ENCODE measurements at places on chromosomes 6 and 20.
A peak's percentile ranks its signal among the peaks of the same experiment; 100 is the strongest.

GRCh38 chr6:2756241-2756640 lies 5.5 kb upstream of the MYLK4 start:
- no peak for DNase-seq

DNA sequence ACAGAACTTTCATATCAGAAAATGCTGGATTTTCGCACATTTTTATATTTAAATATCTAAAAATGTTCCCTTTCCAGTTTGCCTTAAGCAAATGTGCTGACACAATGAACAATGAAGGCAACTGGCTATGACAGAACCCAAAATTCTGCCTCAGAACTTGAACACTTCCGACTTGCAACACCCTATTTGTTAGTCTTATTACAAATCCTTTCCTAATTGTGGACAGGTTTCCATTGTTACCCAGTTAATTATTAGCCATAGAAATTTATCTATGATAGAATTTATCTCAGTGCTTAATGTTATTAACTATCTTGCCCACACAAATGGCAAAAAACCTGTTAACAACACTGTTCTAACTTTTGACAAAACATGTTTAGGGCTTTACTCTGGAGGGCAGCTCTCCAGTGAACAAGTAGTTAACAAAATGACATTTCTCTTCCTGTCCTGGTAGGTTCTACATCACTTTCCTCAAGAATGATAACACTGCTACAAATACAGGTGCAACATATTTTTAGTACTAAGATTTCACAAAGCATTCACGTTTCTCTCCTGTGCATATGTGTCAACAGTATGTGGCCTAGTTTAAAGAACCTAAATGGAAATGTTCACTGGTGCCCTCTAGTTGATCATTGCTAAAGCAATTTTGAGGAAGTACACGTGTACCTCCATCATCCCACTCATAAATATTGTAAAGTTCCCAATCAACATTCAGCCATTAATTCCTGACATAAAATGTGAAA lies 58.4 kb downstream of the HIVEP2 start:
- no peak for DNase-seq

- DNase-seq, result no peak
These were observed 95.3 kb upstream of the MAN1A1 start for GRCh38 chr6:119444642-119445557.

DNA sequence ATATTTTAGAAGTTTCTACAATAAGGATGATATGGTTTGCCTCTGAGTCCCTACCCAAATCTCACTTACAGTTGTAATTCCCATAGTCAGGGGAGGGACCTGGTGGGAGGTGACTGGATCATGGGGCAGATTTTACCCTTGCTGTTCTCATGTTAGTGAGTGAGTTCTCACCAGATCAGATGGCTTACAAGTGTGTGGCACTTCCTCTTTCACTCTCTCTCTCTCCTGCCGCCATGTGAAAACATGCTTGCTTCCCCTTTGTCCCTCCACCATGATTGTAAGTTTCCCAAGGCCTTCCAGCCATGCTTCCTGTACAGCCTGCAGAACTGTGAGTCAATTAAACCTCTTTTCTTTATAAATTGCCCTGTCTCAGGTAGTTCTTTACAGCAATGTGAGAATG lies 527.5 kb upstream of the ID4 start:
- no peak for DNase-seq

GRCh38 chr6:81138236-81138635 lies 614.2 kb downstream of the TENT5A start:
- DNase-seq, result no peak

DNA sequence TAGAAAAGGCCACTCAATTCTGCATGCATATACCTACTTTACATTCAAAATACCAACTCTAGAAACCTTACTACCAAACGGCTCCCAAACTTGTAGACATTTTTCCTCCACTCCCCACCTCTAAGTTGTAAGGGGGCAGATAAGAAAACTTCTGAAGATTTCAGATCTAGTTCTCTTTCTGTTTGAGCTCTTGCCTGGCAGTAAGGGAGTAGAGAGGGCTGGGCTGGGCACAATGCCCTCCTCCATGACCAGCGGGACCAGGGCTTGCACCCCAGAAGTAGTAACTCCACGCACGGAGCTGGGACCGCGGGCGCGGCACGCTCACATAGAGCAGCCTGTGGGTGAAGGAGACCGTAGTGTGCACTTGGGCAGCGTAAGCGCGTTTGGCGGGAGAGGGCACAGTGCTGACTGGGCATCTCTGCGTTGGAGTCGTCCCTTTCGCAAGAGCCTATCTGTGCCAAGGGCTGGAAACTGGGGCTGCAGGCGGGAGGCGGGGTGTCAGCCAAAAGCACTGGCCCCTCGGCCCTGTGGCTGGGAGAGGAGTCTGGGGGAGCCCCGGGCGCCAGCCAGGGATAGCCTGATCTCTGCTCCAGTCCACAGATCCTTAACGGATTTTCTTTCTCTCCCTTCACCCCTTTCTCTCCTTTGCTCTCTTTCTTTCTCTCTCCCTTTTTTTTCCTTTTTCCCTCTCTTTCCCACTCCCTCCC lies 32.4 kb downstream of the PHACTR1 start:
- DNase-seq, result no peak

DNA sequence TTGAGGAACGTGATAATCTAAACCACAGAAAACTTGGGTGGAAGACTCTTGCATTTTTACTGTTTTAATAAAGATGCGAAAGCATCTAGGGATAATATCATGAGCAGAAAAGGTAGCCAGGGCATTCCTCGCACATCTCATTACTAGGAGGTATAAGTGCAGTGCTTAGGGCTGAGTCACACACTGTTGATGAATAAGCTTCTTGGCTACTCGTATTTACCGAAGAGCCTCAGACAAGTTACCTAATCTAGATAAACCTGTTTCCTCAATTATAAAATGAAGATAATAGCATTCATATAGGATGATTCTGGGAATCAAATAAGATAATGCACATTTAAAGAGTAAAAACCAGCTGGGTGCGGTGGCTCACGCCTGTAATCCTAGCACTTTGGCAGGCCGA lies 780 bp upstream of the KIAA0319 start:
- no peak for DNase-seq

GRCh38 chr6:157020881-157021343 lies 243.7 kb downstream of the ARID1B start:
- peak; percentile 55 for DNase-seq

GRCh38 chr6:22392711-22393110 lies 95.9 kb upstream of the PRL start:
- DNase-seq, result no peak

DNA sequence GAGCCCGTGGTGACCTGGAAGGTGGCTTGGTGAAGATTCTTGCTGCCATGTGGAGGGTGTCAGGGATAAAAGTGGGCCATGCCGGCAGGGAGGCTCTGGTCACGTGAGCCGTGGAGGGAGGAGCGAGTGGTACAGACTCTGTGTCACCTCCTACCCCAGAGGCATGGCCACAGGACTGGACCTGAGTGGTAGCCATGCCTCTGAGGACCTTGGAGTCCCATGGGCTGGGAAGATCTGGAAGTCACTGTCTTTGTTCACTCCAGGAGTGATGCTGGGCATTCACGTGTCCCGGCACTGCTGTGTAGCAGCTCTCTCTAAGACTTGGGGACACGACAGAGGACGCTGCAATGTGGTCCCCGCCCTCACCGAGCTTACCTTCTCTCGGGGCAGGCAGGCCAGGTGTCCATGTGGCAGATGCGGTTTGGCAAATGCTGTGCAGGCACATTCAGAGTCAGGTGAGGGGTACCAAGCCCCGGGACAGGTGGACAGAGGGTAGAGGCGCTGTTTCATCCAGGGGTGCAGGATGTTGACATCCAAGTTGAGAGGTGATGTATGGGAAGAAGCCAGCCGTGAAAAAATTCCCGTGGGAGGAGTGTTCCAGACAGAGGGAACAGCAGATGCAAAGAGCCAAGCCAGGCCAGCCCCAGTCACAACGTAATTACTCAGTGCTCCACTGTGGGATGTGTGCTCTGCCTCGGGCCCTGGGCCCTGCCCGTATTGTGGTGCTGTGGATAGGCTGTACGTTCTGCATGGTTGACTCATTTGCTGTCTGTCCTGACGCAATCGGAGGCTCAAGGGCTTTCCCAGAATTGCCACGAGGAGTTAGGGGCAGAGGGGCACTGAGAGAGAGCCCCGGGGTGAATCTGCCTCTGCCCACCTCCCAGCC lies 307.8 kb downstream of the TAF4 start:
- no peak for DNase-seq

GRCh38 chr6:44446626-44447300 lies 59.3 kb downstream of the CDC5L start:
- no peak for DNase-seq
